Right kidney (tissue), 9 donors: ENCODE measurements at places on chromosomes 2 and 18.

DNA sequence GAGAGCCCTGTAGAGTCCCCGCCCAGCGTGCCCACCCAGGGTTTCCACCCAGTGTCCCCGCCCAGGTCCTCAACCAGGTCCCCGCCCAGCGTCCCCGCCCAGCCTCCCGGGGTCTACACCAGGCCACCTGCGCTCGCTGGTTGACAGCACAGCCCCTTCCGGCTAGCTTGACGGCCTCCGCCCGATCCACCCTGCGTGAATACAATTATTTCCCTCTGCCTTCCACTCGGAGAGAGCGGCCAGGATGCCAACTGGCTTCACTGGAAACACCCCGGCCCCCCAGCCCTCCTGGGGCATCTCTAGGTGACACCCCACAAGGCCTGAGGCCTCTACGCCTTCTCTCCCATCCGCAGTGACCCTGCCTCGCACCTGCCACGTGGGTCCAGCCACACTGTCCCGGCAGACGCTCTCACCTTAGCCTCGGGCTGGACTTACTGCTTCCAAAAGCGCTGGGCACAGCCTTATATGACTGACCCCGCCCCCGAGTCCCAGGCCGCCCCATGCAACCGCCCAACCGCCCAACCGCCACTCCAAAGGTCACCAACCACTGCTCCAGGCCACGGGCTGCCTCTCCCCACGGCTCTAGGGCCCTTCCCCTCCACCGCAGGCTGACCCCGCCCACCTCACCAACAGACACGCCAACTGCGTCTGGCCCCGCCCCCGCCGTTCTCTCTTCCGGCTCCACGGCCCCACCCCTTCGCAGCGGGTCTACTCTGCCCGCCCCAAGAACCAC lies 188.1 kb downstream of the LAMA1 start:
- no peak for DNase-seq

- DNase-seq, result no peak
Measured at GRCh38 chr2:200930947-200931626, 32.4 kb downstream of the ORC2 start.

DNA sequence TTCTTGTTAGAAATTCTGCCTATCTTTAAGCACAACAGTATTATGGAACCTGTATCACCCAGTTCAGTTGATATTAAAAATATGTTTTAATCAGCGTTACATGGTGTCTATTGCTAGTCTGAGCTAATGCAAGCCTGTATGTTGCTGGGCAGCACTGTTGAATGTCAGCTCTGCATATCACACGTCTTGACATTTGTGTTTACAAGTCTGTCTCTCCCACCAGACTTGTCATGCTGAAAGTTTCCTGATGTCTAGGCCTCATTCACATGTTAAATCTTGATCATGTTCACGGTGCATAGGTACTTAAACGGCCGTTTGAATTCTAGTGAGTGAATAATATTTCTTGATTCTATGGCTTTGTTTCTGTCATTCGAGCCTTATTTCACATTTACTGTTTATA lies 385.0 kb downstream of the SOCS6 start:
- DNase-seq, result no peak

DNA sequence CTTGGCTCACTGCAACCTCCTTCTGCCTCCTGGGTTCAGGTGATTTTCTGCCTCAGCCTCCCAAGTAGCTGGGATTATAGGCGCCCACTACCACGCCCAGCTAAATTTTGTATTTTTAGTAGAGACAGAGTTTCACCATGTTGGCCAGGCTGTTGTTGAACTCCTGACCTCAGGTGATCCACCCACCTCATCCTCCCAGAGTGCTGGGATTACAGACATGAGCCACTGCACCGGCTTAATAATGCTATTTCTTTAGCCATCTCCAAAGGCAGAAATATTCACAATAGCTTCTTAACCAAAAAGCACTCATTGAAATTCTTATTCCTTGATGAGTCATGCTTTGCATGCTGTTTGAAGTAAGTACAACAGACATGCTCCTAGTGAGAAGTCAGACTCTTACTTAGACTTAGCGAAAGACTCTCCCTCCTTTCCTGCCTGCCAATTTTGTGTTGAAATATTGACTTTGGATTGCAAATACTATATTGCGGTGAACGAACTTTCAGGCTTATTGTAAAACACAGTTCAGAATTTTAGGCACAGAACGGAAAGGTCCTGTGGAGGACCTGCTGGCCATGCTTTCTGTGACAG lies 4.4 kb downstream of the ACTR3 start:
- no peak for DNase-seq
